ENCODE measurements at places on chromosomes 11 and 22.

GRCh38 chr11:108025387-108026080 lies 16.8 kb downstream of the CUL5 start:
- no peak for DNase-seq

DNA sequence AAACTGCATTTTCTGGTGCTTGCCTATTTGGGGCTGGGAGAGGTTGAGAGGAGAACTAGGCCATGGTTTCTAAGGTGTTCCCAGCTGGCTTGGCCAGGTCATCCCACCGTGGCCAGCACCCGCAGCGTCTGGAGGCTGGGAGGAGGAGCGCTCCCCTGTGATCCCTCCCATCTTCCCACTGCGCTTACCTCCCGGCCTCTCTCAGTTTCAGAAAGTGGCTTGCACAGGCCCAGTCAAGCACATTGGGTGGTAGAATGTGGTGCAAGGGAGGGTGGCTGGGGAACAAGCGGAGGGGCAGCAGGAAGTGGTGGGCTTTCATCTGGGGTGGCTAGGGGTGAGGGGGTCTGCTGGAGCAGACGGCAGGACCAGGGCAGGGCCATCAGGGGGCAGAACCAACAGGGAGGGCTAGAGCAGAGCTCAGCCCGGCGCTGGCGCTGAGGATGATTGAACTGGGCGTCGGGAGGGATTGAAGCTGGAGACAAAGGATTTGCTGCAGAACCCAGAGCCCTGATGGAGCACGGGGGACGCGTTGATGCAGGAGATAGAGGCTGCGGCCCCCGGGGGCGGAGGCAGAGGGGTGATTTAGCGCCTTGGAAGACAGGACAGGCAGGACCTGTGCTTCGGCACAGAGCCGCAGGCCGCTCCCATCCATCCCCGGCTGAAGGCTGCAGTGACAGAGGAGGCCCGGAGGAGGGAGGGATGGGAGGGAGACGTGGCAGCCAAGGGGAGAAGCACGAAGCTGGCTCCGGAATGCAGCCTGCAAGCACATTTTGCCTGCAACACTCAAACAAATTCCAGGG lies 76.0 kb downstream of the TRIM29 start:
- DNase-seq = no peak

GRCh38 chr11:34669458-34669857 lies 48.6 kb downstream of the EHF start:
- DNase-seq = no peak

- DNase-seq = no peak
Measured at GRCh38 chr22:36584666-36585065, 55.7 kb upstream of the EIF3D start.

DNA sequence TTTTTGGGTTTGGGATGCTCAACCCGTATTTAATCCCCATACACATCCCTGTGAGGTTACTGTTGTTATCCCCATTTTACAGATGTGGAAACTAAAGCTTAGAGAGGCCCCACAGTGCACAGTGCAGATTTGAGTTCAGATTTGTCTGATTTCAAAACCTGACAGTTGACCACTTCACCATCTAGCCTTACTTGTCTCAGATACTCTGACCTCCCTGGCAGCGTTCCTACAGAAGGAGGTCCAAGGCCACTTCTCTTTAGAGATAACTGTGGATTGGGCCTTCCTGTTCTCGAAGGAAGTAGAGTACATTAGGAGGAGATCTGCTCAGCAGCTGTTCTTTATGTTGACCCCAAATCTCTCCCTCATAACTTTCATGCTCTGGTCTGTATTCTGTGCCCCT lies 46.7 kb upstream of the CTTN start:
- no peak for DNase-seq

GRCh38 chr11:7871056-7871455 lies 60.0 kb downstream of the OR10A6 start:
- no peak for DNase-seq

DNA sequence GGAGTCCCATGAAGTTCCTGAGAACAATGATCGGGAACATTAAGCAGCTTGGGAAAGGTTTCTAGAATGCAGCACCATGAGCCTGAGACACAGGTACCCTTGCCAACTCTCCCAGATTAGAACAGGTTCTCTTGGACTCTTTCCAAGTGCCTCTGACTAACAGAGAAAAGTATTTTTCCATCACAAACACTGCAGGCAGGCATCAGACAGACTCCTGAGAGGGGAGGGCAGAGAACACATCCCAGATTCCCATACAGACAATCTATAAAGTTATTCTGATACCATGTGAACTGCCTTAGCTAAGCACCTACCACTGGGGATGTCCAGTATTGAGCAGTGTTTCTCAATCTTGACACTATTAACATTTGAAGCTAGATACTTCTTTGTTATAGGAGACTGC lies 27.3 kb downstream of the SERGEF start:
- DNase-seq = no peak
